ENCODE measurements at places on chromosomes 5 and 9. TPM values are rescaled to one million over a fixed set of nuclear protein-coding genes. Genes with fewer than 3 reads are reported as not detected.

The FAM151B gene
- 1.8 TPM for total RNA-seq

- no peak for DNase-seq
Measured at GRCh38 chr9:83511051-83511450, 27.1 kb downstream of the FRMD3 start.

GRCh38 chr9:70438341-70438928 is 24.0 kb upstream of the KLF9 start:
- peak; percentile 45 for DNase-seq

- DNase-seq, result peak; percentile 56
Measured at GRCh38 chr9:135087489-135087792, at the start of gene OLFM1. TSS of gene OLFM1 (plus strand) at chr9:135087668. CDS start at chr9:135087990, 322 bp downstream.

DNA sequence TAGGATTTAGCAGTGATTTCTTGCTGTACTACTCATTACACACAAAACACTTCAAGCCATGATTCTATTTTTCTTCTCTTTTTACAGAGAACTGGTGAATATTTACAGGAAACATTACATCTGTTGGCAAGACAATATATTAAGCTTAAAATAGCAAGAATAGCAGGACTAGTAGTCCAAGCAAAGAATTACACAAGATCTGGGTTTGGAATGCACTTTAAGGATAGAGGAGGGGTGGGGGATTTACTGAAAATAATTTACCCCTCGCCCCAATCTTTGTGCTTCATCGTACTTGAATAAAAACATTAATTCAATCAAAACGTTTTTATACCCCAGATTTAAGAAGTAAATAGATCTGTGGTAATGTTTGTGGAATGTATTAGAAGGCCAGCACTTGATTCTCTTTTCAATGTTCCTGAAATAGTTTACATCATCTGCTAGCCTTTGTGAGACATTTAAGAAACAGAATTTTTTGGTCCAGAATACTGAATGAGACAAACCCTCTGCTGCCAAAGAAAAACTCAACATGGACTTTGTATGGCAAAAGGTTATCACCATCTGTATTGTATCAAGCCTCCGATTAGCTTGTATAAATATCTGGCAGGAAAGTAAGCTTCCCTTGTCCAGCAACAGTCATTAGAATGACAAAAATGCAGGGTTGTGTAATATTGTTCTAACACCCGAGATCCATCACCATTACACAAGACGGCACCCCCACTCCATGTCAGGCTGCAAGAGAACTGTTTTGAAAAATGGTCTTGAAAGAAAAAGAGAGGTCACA is 23.8 kb downstream of the SVEP1 start:
- peak; percentile 73 for DNase-seq

The C9orf50 gene
- total RNA-seq, result 1.7 TPM

Data from tibial nerve (tissue), 4 donors.